ENCODE measurements at places on chromosomes 11 and 22. TPM values are rescaled to one million over a fixed set of nuclear protein-coding genes. Genes with fewer than 3 reads are reported as not detected.

GRCh38 chr22:17477391-17477833 lies 85.9 kb upstream of the SLC25A18 start:
- no peak for DNase-seq

GRCh38 chr22:31148953-31149627 lies 8.8 kb upstream of the PLA2G3 start:
- DNase-seq: peak; percentile 51

KCNQ1 gene
- polyA plus RNA-seq: 2.9 TPM

TYR gene
- 0.26 TPM for polyA plus RNA-seq

DNA sequence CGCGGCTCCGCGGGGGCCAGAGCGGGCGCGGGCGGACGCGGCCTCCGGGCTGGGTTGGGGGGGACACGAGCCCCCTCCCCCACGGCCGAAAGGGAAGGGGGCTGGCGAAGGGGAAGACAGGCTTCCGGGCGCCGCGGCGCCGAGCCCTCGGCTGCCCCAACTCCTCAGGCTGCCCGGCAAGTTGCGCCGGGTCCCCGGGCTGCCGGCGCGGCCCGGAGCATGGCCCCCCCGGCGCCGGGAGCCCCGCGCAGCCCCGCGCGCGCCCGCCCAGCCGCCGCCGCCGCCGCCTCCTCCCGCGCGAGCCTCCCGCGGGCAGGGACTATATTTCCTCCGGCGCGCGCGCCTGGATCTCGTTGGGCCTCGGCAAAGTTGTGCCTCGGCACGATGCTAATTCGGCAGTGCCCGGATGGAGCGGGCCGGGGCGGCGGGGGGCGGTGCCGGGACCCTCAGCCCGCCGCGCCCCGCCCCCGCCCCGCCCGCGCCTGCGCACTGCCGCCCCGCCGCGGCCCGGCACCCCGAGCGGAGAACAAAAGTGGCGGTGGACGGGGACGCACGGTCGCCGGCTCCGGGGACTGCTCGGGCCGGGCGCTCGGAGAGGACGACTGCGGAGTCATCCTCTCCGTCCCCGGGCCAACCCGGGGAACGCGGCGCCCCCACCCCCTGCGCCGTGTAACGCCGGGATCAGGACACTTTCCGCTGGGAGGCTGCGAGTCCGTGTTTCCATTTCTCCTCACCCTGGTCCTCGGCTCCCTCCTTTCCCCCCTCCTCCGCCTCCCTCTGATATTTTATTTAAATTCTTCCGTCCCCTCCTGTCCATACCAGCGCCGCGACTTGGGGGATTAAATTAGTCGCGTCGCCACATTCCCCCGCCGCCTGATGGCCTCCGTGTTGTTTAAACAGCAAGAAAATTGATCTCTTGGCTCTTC lies at the start of gene PHF21B:
PHF21B (minus strand) TSS at position 400 of the 926 bp plus-strand sequence. CDS start 456 bp downstream, outside the sequence.
- DNase-seq: peak; percentile 30

DNA sequence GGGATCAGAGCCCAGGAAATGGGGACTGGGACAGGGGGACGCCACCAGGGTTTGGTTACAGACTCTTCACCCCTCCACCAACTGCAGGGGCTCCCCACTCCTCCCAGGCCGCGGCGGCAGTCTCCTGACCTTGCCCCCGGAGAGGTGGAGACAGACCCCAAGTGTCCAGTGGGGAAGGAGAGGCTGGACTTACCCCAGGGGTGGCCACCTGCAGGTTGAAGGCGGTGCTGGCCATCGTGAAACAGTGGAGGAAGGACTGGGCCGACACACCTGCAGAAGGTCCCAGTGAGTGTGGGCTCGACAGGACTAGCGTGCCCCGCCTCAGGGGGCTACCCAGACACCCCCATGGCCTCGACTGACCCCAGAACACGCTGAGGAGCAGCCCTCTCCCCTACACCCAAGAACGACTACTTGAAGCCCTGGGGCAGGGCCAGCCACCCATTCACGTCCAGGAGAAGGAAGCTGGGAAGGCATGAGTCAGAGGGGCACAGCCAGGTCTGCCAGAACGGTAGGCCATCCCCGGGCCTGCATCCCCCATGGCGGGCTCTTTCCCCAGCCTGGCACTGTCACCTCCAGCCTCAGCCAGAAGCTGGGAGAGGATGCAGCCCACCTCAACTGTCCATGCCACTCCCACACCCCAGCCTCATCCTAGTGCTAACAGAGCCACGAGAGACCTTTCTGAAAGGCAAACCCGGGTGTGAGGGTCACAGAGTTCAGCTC lies 2.3 kb downstream of the GATD1 start:
- DNase-seq: no peak

LRRC56 gene
- polyA plus RNA-seq: 9.1 TPM

CDCA5 gene
- polyA plus RNA-seq: 11.7 TPM

GRCh38 chr11:90426442-90426841 lies 203.6 kb upstream of the CHORDC1 start:
- no peak for DNase-seq

- no peak for DNase-seq
Observed at GRCh38 chr22:46580940-46581537, 39.1 kb upstream of the GRAMD4 start.

ASRGL1 gene
- polyA plus RNA-seq: 3.5 TPM

DNA sequence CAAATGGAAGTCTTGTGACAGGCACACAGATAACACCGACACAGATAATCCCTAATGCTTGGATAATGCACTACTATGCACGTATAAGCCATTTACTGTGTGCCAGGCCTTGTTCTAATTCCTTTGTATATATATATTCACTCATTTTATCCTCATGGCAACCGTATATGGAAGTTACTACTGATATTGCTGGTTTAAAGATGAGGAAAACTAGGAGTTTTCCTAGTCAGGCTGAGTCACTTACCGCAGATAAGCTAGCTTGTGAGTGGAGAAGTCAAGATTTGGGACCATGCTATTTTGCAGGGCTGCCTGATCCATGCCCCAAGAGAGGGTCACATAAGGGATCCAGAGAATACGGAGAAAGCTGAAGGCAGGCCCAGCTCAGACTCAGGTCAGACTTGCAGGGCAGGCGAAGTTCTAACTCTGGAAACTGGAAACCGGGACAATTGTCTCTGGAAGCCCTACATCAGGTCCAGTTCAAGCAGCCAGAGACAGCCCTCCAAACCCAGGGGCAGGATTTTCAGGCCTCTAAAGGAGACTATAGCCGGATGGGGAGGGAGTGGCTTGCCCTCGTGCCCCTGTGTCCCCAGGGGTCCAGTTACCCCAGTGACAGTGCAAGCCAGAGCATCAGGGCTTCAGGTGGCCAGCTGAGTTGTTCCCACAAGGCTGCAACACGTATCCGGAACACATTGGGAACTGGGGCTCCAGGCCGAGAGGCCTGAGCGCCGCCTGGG lies 534.8 kb downstream of the INSC start:
- no peak for DNase-seq

GRCh38 chr22:27616033-27616432 lies 185.5 kb downstream of the MN1 start:
- no peak for DNase-seq

DNA sequence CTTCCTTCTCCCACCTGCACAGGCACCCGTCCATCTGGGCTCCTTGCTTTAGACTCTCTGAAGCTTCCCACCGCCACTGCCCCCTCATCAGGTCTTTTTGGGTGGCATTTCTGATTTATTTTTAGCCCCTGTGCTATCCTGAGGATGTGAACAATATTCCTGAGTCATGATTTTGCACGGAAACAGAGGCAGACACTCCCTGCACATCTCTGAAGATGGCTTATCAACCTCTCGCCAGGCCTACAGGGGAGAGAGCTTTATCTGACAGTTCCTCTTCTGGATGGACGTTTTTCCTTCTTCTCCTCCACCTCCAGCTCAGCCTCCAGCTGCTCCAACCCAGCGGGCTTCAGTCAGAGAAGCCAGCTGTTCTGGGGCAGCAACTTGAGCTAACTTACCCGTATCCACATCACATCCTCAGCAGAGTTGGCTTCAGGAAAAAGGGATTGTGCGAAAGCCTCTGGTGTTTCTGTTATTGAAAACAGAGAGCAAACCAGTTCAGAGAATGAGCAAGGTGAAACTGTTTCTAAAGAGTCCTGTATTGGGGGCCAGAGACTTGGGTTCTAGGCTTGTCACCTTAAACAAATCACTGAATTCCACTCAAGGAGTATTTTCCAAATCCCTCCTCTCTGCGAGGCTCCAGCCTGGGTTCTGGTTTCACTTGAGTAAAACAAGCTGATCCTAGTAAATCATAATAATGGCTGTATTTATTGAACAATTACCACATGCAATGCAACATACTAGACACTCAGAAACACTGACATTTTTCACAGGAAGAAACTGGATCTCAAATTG lies 33.1 kb upstream of the ETS1 start:
- DNase-seq: no peak

DNA sequence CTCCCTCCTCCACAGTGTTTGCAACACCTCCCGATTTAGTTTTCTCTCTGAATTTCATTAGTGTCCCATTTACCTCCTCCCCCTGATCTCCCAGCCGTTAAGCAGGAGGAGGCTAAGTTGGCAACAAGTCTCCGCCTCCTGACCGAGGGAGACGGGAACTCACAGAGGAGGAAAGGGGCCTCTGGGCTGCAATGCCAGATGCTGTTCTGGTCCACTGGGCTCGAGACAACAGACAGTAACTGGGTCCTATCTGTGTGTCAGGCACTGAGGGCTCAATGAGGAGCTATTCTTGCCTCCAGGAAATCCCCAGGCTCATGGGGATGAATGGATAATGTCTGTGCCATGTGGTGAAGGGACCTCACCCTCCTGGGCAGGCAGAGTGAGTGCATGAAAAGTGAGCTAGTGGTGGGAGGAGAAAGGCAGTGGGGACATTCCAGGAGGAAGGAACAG lies 228.1 kb downstream of the TENM4 start:
- DNase-seq: no peak
